PC-9 (cell line): ENCODE measurements at places on chromosomes 7 and 10.

GRCh38 chr10:121332829-121333765 lies 265.1 kb downstream of the FGFR2 start:
- DNase-seq = no peak

- peak; percentile 43 for DNase-seq
These were observed 75.9 kb upstream of the KMT2C start for GRCh38 chr7:152511736-152512135.

DNA sequence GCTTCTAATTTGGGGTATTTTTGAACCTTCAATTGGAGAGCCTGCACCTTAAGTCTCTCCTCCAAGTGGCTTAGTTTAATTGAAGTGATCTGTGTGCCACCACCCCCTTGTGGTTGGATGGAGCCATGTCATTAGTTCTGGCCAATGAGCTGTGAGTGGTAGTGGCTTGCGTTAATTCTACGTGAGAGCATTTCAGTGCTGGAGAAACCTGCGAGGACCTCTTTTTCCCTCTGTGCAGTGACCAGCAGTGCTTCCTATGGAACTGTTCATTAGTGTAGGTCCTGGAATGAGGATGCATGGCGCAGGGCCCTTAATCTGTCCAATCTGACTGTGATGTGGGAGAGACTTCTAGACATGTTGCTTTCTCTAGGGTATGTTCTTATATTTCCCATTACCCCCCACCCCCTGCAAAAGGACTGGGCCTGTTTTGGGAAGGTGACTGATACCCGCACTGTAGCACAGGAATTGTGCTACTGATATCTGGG lies 3.8 kb downstream of the HILPDA start:
- DNase-seq = peak; percentile 46

DNA sequence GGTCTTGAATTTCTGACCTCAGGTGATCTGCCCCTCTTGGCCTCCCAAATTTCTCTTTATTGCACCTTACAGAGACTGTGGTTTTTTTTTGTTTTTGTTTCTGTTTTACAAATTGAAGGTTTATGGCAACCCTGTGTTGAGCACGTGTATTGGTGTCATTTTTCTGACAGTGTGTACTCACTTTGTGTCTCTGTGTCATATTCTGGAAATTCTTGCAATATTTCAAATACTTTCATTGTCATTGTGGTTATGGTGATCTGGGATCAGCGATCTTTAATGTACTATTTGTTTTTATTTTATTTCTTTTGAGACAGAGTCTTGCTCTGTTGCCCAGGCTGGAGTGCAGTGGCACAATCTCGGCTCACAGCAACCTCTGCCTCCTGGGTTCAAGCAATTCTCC lies 89.8 kb downstream of the PRTFDC1 start:
- no peak for DNase-seq

GRCh38 chr7:148442141-148442655 lies 148.4 kb upstream of the C7orf33 start:
- DNase-seq = no peak

DNA sequence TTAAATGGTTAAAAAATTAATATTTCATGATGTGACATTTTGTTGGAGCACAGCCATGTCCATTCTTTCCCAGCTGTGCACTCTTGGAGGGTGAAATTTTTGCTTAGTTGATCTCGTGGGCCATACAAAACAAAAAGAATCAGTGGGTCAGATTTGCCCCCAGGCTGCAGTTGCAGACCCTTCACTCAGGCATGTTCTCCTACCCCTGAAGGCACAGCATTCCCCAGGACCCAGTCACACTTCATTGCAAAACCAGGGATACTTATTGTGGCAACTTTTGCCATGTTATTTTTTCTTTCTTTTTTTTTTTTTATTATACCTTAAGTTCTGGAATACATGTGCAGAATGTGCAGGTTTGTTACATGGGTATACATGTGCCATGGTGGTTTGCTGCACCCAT lies 6.0 kb downstream of the TAS2R40 start:
- peak; percentile 6 for DNase-seq

GRCh38 chr10:30158325-30158960 lies 99.1 kb upstream of the JCAD start:
- DNase-seq = no peak

DNA sequence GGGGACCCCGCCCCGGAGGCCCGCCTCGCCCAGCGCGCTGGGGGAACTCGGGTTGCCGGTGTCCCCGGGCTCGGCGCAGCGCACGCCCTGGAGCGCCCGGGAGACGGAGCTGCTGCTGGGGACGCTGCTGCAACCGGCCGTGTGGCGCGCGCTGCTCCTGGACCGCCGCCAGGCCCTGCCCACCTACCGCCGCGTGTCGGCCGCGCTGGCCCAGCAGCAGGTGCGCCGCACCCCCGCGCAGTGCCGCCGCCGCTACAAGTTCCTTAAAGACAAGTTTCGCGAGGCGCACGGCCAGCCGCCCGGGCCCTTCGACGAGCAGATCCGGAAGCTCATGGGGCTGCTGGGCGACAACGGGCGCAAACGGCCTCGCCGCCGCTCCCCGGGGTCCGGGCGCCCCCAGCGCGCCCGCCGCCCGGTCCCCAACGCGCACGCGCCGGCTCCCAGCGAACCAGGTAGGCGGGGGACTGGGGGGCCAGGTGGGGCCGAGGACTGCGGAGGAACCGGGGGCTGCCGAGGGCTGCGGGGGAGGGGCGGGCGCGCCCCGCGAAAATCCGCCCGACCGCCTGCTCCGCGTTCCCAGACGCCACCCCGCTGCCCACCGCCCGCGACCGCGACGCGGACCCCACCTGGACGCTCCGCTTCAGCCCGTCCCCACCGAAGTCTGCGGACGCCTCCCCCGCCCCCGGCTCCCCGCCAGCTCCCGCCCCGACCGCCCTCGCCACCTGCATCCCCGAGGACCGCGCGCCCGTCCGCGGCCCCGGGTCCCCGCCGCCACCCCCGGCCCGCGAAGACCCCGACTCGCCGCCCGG lies 574 bp downstream of the UTF1 start:
- DNase-seq = no peak

- DNase-seq = no peak
These were observed 33.5 kb upstream of the FOXL3 start for GRCh38 chr7:256461-256940.

GRCh38 chr7:152673897-152674296 lies 2.0 kb downstream of the XRCC2 start:
- peak; percentile 41 for DNase-seq

- peak; percentile 59 for DNase-seq
These were observed 8.1 kb downstream of the PRKRIP1 start for GRCh38 chr7:102404005-102404861.

DNA sequence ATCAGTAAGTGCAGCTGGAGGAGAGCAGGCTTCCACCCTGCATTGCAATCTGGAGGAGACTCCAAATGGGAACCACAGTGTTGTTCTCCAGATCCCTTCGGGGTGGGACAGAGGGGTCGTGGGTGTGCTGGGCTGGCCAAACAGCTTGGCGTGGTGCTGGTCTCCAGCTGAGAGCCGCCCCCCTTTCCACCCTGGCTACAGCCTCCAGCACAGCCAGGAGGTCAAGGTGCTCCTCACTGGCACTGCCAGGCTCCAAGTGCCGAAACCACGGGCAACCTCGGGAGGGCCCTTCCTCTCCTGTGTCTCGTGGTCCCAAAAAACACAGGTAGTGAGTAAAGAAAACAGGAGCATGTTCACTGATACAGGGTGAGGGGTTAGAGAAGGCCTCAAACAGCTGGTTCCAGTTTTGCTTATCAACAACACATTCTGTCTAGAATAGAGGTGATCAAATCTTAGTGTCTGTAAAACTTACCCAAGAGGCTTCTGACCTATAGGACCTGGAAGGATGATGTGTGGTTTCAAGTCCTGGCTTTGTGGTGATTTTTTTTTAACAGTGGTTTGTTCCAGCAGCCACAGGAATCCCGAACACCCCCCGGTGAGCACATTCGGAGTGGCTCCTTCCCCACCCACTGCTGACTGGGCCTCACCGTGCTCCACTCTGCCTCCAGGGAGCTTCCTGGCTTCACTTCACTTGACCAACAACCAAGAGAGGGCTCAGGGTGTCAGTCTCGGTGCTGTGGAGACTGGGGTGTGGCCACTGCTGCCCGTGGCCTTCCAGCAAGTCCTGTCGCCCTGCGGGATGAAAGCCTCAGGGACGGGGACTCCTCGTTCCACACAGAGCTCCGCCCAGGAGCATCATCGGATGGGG lies 31.2 kb upstream of the EN2 start:
- no peak for DNase-seq

GRCh38 chr10:52871191-52871843 lies 98.7 kb upstream of the MBL2 start:
- no peak for DNase-seq

GRCh38 chr7:130242198-130243014 lies 24.3 kb upstream of the CPA2 start:
- DNase-seq = peak; percentile 38

GRCh38 chr10:11462071-11462470 lies 149.4 kb downstream of the USP6NL start:
- DNase-seq = no peak

- no peak for DNase-seq
These were observed 100.0 kb downstream of the INPP5A start for GRCh38 chr10:132637477-132638129.

DNA sequence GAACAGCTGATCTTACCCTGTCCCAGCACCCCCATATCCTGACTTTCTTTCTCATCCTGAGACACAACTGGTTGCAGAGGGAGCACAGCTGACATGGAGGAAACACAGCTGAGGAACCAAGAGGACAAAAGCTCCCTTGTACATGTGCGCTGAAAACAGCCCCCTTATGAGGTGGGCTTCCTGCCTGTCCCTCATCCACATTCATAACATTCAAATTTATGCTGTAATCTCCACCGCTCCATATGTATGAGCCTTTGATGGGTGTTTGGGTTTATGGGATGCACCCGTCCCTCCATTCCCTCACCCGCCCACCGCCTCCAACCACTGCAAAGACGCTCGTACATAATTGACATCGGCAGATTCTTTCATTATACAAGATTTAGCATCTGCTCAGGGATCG lies 49.6 kb upstream of the BTRC start:
- no peak for DNase-seq

DNA sequence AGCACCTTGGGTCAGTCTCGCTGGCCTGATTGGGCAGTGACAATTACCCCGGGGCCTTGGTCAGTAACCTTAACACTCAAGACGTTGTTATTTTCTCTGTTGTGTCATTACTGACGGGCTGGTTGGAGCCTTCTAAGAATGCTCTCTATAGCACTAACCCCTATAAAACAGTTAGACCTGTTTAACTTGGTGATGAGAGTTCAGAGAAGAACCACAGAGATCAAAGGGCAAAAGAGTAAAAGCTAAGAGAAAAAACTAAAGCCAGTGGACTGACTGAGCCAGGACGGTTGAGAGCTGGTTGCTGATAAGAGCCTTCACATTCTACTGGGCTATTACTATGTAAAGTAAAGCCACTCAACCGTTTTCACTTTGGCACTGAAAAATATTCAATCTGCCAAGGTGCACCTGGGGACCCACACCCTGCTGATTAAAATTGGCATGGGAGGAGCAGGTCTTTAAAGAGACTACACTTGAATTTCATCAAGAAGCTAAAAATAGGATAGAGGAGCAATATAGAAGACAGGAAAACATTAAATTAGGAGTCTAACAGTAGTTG lies 13.6 kb upstream of the ITGB1 start:
- peak; percentile 87 for DNase-seq

DNA sequence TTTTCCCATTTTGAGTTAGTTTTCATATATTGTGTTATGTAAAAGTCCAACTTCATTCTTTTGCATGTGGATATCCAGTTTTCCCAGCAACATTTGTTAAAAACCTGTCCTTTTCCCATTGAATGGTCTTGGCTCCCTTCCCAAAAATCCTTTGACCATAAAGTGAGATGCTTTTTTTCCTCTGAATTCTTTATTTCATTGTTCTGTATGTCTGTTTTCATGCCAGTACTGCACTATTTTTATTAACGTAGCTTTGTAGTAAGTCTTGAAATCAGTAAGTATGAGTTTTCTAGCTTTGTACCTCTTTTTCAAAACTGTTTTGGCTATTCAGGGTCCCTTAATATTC lies 20.0 kb downstream of the C1GALT1 start:
- no peak for DNase-seq

GRCh38 chr7:75608451-75609122 lies 116.5 kb downstream of the SPDYE5 start:
- DNase-seq = no peak

DNA sequence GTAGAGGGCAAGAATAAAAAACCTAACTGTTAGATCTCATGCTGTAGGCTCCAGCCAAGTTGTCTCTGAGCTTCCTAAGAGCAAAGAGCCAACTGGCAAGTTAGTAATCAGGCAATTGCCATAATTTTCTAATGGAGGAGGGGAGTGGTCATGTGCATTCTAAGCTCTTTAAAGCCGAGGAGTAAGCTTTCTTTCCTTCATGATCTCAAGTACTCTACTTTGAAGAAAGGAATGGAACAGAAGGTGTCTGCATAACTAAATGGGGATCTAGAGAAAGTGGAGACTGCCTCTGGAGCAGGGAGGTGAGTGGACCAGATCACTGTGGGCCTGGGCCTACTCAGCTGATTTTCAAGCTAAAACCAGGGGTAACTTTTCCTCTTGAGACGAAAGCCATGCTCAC lies 37.7 kb upstream of the TOMM7 start:
- no peak for DNase-seq

DNA sequence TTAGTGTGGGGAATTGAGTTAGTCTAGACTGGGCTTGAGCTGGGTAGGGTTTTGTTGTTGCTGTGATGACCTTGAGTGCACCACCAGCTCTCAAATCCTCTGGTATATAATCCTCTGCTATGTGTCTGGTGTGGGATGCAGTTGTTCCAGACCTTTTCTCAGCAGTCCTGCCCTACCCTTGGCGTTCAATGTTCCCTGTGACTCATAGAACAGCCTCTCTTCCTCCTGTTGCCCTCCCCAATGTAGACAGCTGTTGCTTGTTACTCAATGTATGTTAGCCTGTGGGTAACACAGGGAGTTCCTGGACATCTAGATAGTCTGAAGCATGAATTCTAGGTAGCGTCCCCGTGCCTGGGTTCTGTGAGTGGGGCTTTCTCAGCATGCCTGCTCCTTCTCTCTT lies 19.8 kb downstream of the ACBD7 start:
- DNase-seq = peak; percentile 1
